Pulmonary artery endothelial cell (primary cell): ENCODE measurements at places on chromosomes 5 and 9. TPM values are rescaled to one million over a fixed set of nuclear protein-coding genes. Genes with fewer than 3 reads are reported as not detected.

The SLCO4C1 gene
- not detected in 2 replicates for total RNA-seq

The OGN gene
- total RNA-seq = not detected in 2 replicates

The SLC6A7 gene
- total RNA-seq = not detected in 2 replicates

The C1QTNF2 gene
- total RNA-seq = 0.07 and 0.11 TPM in 2 replicates

The TAF11L11 gene
- not detected in 2 replicates for total RNA-seq

The PNPLA7 gene
- total RNA-seq = 0.20 and 0.53 TPM in 2 replicates

The C5 gene
- total RNA-seq = 3.8 and 4.3 TPM in 2 replicates

The C7 gene
- total RNA-seq = 1.2 and 7.7 TPM in 2 replicates

The ITGA2 gene
- total RNA-seq = 107 and 108 TPM in 2 replicates

The TMEM252 gene
- total RNA-seq = not detected in 2 replicates

The TNFSF15 gene
- 0.53 and 1.3 TPM in 2 replicates for total RNA-seq

The C5orf52 gene
- not detected in 2 replicates for total RNA-seq

The CAVIN4 gene
- total RNA-seq = 1.1 and 1.4 TPM in 2 replicates

The HEXB gene
- 161 and 165 TPM in 2 replicates for total RNA-seq

The HTR1A gene
- total RNA-seq = not detected in 2 replicates

The MAP1B gene
- total RNA-seq = 109 and 155 TPM in 2 replicates

The NIPAL4 gene
- total RNA-seq = not detected in 2 replicates

The PLAC8L1 gene
- total RNA-seq = not detected in 2 replicates

The LCN9 gene
- not detected in 2 replicates for total RNA-seq

The PCDHA4 gene
- total RNA-seq = 0.26 and 0.42 TPM in 2 replicates

The PTGS1 gene
- 14.4 and 28.7 TPM in 2 replicates for total RNA-seq

The ERAP2 gene
- total RNA-seq = 5.6 and 12.3 TPM in 2 replicates

The ZNF300 gene
- total RNA-seq = 4.4 and 10.3 TPM in 2 replicates

The SLC45A2 gene
- 0.13 TPM in 1 of 2 replicates, not detected in the other for total RNA-seq

The CDX1 gene
- total RNA-seq = not detected in 2 replicates

The MARCOL gene
- total RNA-seq = not detected in 2 replicates

The TXNDC8 gene
- not detected in 2 replicates for total RNA-seq

The RLN1 gene
- not detected in 2 replicates for total RNA-seq

The ROR2 gene
- total RNA-seq = not detected in 2 replicates

The SPATA31D4 gene
- not detected in 2 replicates for total RNA-seq

The GLDC gene
- 16.5 and 19.4 TPM in 2 replicates for total RNA-seq

The FAM81B gene
- total RNA-seq = 0.20 TPM in 1 of 2 replicates, not detected in the other

The NKD2 gene
- 0.13 TPM in 1 of 2 replicates, not detected in the other for total RNA-seq

The INSL4 gene
- total RNA-seq = not detected in 2 replicates

The GARIN3 gene
- total RNA-seq = not detected in 2 replicates

The FOXI1 gene
- not detected in 2 replicates for total RNA-seq

The BRD3OS gene
- 12.9 and 15.3 TPM in 2 replicates for total RNA-seq

The LIX1 gene
- total RNA-seq = not detected in 2 replicates

The PCDHGA5 gene
- total RNA-seq = 0.35 and 0.40 TPM in 2 replicates

The MTX3 gene
- 6.2 and 6.4 TPM in 2 replicates for total RNA-seq

The NR4A3 gene
- under 0.01 and 0.07 TPM in 2 replicates for total RNA-seq

The PCDH1 gene
- 135 and 143 TPM in 2 replicates for total RNA-seq

The PDE6A gene
- total RNA-seq = not detected in 2 replicates

The LCN6 gene
- not detected in 2 replicates for total RNA-seq

The PRDM12 gene
- under 0.01 TPM in 1 of 2 replicates, not detected in the other for total RNA-seq

The WNT8A gene
- total RNA-seq = not detected in 2 replicates

The GRM6 gene
- total RNA-seq = not detected in 2 replicates

The TAF11L5 gene
- not detected in 2 replicates for total RNA-seq

The DTWD2 gene
- total RNA-seq = 1.6 and 2.7 TPM in 2 replicates

The CSF1R gene
- not detected in 2 replicates for total RNA-seq

The MYORG gene
- 3.5 and 5.7 TPM in 2 replicates for total RNA-seq

The SPINK13 gene
- total RNA-seq = not detected in 2 replicates

The DRD1 gene
- not detected in 2 replicates for total RNA-seq

The ENHO gene
- 0.07 TPM in 1 of 2 replicates, not detected in the other for total RNA-seq

The C1QTNF3 gene
- 0.59 and 0.67 TPM in 2 replicates for total RNA-seq

The HMCN2 gene
- total RNA-seq = under 0.01 TPM in 2 replicates
